ENCODE measurements at places on chromosomes 3 and 15.

DNA sequence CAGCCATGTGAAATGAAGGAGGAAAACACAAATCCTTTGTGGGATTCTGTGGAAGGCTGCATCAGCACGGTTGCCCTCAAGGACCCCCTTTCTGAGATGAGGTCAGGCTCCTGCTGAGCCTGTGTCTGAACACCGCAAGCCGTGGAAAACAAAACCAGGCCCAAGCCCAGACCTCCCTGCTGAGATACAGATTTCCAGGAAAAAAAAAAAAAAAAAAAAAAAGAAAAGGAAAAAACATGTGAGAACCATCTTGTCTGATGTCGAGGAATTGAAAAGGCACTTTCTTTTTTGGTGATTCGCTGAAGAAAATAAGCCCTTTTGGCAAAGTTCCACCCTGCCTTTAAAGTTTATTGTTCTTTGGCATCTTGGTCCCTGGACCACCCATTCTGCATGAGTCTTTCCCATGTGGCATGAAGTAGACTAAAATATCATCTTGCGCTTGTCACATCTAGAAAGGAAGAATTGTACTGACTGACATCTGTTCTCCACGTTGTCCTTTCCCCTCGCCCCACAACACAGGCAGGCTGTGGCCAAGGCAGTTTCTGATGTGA lies 117.6 kb downstream of the CHST2 start:
- DNase-seq: no peak

DNA sequence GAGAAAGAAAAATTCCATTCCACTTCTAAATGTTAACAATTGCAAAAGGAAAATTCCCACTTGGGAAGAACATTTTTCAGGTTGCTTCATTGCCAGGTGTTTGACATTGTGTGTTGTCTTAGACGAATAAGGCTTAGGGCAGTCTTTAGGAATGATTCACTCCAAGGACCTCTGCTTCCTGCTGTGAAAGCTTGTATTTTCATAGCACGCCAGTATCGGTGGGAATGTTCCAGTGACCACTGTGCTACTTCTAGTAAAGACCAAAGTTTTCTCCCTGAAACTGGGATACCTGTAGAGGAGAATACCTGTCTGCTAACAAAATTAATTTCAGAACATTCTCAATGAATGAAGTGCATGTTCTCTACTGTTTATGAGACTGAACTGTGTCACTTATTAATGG lies 64.1 kb downstream of the CDIN1 start:
- no peak for DNase-seq

DNA sequence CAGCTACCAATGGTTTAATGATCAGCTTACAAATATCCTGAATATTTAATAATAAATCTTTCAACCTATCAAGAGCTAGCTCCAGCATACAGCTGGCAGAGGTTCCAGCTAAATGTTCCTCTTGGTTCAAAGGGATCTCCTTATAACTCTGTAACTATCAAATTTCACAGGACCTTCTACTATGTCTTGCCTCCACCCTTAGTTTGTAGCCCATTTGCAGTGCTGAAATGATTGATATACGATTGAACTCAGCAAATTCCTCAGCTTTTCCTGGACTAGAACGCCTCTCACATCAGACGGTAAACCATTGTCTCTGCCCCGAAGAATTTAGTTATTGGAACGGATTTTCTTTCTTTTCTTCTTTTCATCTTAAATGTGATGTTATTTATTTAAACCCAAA lies 41.5 kb downstream of the CD200R1L start:
- DNase-seq: no peak

DNA sequence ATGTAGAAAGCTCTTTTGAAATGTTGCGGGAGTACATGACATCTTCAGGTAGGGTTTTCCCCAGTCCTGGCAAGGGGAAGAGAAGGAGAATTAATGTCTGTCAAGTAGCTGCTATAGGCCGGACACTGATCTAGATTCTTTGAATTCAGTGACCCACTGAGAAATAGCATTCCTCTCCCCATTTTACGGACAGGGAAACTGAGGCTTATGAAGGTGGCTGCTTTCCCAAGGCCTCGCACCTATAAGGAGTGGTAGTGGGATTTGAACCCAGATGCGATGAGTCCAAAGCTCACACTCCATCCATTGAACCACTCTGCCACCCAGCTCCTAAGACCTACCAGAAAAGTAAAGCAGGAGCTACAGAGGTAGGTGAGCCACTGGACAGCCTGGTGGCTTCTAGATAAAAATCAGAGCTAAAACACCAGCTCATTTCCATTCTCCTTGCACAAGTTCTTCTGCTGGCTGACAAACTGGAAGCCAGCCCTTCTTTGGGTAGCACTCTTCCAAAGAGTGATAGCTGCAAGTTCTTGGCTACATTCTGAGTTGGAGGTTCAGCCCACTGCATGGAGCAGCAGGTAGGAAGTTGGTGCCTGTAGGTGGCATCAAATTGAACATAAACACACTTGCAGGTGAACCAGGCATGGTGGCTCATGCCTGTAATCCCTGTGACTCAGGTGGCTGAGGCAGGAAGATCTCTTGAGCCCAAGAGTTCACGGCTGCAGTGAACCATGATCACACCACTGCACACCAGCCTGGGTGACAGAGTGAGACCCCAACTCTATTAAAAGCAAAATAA lies 22.0 kb downstream of the ZNF710 start:
- DNase-seq: no peak

DNA sequence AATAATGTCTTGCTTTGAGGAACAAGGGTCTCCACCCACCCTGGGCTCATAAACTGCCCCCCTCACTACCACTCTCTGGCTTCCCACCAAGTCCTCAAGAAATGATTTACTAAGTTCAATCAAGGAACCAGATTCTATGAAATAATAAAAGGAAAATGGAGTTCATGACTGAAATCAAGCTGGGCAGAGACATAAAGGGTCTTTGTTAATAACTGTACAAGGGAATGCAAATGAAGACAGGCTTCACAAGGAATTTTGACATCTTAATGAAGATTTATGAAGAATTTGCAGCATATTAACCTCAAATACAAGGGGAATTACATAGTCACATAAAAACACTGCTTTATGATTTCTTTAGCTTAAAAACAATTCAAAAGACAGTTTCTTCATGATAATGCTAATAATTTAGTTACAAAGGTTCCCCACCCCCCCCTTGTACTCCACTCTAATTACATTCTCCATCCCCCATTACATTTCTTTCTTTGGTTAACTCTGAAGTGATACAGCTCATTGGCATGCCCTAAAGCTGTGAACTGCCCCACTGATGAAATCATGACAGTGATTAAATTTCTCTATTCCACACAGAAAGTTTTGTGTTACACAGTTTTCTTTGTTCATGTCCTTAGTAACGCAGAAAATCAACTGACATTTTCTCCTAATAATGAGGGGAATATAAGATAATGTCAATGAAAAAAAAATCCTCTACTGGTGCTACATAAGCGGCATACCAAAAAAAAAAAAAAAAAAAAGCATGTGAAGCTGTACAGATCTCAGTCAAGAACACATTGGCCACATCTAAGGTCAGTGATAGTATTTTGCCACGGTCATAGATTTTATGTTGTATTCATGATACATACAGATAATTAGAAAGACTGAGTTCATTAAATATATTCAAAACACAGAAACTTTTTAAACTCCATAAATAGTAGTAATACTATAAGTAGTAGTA lies 54.4 kb downstream of the WWTR1 start:
- DNase-seq: no peak

DNA sequence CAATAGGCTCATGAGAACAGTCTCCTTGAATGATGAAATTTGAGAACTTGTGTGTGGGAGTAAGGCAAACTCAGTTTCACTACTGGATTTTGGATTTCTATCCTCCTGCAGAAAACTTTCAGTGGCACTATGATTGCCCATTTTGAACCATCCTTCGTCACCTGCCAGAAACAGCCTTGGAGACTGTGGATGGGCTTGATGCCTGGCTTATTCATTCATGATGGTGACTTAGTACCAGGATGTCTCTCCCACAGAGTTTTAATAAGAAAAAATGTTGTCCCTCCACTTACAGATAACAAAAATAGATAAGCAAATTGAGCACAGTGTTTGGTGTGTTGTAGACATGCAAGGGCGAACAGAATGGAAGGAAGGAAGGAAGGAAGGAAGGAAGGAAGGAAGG lies 53.5 kb upstream of the CPNE4 start:
- DNase-seq: no peak

DNA sequence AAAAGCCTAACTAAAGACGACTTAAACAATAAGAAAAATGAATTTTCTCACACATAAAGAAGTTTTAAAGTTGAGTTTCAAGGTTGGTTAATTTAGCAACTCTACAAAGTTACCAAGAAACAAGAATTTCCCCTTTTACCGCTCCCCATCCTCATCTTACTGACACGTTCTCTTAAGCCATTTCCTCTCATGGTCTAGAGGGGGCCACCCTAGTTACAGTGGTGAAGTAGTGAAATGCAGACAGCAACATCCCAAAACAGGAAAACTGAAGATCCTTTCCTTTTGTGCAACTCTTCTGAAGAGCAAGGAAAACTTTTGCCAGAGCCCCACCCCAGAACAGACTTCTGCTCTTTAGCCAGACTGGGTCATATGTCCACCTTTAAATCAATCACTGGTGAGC lies 17.3 kb upstream of the SOX14 start:
- no peak for DNase-seq

DNA sequence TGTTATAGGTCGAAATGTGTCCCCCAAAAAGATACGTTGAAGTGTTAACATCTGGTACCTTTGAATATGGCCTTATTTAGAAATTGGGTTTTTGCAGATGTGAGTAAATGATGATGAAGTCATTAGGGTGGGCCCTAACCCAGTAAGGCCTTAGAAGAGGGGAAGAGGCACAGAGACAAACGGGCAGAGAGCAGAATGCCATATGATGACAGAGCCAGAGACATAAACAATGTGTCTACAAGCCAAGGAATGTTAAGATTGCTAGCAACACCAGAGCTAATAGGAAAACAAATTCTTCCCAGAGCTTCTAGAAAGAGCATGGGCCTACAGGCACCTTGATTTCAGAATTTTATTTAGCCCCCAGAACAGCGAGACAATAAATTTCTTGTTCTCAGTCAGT lies 693.1 kb upstream of the NECTIN3 start:
- DNase-seq: no peak

DNA sequence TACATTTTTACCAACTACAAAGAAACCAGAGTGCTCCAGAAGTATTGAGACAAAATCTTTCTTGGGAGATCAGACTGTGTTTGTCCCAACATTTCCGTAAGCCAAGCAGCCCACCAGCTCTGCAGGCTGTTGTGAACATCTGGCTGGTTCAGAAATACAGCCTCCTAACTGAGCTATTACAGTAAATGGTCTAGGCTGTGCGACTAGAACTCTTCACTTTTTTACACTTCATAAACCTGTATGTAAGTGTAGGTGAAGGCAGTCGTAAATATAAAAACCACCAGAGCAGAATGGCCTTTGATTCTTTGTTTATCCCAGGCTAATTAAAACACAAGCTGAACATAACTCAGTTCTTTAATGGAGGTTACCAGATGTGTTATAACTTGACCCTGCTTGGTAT lies 235.3 kb downstream of the ARRDC4 start:
- no peak for DNase-seq

GRCh38 chr15:58770519-58770856 lies 614 bp upstream of the MINDY2 start:
- DNase-seq: no peak

All from stimulated activated CD8-positive, alpha-beta memory T cell treated with anti-CD3 and anti-CD28 coated beads, Interleukin-7, amount 100 ng/mL, for 1 hour (primary cell).